ENCODE measurements at places on chromosomes 5 and 9.
A peak's percentile ranks its signal among the peaks of the same experiment; 100 is the strongest.

- DNase-seq: no peak
Measured at GRCh38 chr5:72145348-72145747, 38.1 kb downstream of the MAP1B start.

DNA sequence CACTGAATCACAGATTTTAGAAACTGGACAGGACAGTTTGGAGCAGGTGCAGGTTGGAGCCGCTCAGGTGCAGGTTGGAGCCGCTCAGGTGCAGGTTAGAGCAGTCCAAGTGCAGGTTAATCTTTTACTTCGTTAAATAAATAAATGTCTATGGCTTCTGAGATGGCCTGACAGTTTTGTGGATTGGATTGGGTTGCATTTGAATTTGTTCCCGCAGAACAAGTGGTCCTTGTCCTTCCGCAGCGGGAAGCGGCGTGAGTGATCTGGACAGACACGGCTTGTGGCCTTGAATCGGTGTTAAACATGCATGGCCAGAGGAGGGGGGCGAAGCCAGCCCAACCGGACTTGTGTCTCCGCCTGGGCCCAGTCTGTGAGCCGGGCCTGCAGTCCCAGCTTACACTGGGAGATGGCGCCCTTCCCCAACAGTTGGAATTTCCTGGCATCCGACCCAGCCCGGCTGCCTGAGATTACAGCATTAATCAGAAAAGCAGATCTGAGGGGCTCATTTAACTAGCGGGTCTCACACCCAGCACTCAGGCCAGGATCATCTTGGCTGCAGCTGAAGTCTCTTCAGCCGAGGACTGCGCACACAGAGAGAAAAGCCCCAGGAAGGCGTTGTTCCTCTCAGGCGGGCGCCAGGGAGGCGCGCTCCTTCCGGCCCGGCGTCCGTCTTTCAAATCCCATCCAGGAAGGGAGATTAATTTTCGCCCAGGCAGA, 1.5 kb upstream of the OLFM1 start:
- DNase-seq: peak; percentile 53

DNA sequence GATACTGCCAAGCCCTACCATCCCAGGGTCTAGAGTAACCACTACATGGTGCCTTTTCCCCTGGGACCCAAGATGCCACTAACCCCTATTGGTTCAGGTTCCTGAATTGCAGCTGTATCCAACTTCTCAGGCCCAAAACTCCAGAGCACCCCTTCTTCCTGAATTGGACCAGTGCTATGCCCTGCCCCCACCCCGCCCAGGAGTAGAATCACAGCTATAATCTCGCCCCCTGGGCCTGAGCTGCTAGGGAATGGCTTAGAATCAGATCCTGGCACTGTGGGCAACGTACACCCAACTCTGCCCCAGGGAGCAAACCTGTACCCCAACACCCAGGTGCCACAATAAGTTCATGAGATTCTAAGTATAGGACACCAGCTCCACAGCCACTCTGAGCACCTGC, 206.3 kb downstream of the CACNA1B start:
- no peak for DNase-seq

DNA sequence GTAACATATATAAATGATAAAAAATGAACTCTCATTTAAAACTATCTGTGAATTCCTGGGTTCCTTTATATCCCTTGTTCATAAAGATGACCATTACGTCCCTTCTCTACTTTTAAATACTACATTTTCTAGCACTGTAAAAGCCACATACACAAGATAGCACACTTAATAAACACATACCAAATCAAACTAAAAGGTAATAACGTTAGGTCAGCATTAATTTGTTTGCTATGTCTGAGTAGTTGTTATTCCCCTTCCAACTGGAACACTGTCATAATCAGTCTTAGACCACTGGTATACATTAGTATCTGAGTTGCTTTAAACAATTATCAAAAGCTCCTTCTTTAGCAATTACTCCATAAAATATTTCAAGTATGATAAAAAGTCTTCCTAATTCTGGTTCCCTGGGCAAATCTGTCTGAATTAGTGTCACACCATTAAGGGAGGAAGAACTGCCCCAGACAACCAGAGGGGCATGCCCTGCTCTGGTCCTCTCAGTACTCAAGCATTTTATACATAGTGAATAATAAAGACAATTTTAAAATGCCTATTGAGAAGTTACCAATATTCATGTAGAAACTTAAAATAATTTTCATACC, 98.1 kb downstream of the RAPGEF6 start:
- DNase-seq: no peak

- DNase-seq: no peak
Measured at GRCh38 chr5:150368526-150368925, 11.0 kb downstream of the TCOF1 start.

- DNase-seq: no peak
Measured at GRCh38 chr5:175250426-175250825, 193.6 kb downstream of the DRD1 start.

GRCh38 chr5:42666869-42667268, 89.7 kb upstream of the CCDC152 start:
- no peak for DNase-seq

GRCh38 chr5:67537439-67538148, 341.0 kb upstream of the CD180 start:
- peak; percentile 10 for DNase-seq

GRCh38 chr5:142677198-142677597, 8.7 kb downstream of the FGF1 start:
- DNase-seq: no peak

DNA sequence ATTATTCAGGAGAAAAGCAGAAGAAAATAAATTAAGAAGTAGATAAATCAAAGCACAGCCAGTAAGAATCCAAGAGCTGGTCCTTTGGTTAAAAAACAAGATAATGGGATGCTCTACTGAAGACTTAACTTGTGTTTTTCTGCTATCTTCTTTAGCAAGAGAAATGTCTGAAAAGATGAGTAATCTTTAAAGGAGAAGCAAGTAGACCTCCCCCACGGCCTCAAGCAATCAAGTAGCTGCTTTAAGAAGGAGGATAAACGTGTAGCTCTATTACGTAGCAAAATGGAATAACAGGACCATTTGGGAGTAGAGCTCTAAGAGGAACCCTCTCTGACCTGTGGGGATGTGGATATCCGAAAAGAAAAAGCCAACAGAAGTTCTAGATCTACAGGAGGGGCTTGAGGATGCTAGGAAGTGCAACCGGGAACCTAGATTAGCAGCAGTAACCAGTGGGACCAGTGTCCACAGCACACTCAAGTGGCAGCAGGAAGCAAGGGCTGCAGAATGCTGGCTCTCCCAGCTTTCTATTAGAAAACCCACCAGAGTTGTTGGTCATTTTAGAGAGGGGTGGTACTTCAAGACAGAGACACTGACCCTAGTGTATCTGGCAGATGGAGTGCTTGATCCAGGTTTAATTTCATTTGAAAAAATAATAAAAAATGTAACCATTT, 185.4 kb downstream of the GABBR2 start:
- DNase-seq: peak; percentile 47

DNA sequence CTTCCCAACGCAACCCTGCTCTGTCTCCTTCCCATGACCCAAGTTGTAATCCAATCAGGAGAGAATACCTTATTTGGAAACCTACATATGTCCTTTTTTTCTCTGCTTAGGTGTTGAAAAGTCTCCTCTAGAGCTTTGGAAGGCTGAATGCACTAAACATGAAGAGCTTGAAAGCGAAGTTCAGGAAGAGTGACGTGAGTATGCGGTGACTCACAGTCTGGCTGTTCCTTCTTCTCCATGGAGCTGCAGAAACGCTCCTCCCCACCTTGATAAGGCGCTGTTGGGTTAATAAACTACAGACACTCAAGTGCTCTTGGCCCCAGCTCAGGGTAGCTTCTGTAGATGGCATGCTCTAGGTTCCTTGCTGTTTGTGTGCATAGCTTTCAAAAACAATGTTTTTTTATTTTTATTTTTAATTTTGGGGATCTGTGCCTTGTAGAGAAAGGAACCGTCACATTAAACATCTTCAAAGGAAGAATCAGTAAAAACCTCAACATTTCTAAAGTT, 30.7 kb downstream of the RAI14 start:
- peak; percentile 90 for DNase-seq

GRCh38 chr9:73810585-73811215, 659.0 kb downstream of the ANXA1 start:
- DNase-seq: no peak

- DNase-seq: no peak
Measured at GRCh38 chr5:38202741-38203140, 55.6 kb upstream of the EGFLAM start.

GRCh38 chr9:135586601-135587109, 25.1 kb downstream of the PAEP start:
- DNase-seq: no peak

DNA sequence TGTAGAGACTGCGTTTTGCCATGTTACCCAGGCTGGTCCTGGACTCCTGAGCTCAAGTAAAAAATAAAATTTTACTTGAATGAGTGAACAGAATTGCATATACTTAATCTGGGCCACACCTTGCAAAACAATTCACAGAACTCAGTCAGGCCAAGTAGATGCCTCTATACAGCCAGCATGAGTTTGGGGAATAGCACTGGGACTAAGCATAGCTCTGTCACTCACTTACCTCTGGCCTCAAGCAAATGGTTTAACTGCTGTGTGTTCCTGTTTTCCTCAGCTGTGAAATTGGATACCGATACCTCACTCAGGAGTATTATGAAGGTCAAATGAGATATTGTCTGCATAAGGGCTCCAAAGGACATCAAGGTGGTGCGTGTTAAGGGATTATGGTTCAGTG, 10.9 kb upstream of the FRMPD1 start:
- no peak for DNase-seq

DNA sequence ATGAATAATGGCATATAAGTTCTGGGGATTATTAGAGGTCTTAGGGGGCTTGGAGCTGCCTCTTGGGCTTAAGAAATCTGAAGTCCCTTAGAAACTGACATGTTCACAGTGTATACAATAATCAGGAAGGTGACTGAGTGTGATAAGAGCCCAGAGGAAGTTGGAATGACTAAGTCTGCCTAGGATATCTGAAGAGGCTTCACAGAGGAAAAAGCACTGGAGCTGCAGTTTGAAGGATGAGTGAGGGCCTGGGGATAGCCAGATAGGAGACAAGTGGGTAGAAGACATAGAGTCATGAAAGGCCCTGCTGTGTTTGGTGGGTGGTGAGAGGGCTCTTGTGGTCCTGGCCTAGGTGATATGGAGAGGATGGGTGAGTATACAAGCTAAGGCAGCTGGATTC, 8.8 kb downstream of the NEUROG1 start:
- no peak for DNase-seq

- DNase-seq: no peak
Measured at GRCh38 chr5:43637416-43637815, 34.4 kb downstream of the NNT start.

DNA sequence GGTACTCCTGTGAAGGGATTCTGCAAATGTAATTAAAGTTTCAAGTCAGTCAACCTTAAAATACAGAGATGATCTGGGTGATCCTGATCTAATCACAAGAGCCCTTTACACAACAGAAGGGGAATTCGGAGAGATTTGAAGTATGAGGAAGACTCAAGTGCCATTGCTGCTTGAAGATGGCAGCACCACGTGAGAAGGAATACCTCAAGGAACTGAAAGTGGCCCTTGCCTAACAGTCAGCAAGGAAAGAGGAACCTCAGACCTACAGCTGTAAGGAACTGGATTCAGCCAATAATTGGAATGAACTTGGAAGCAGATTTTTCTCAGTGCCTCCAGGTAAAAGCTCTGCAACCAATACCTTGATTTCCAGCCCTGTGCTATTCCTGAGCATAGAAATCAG, 87.4 kb downstream of the THBS4 start:
- no peak for DNase-seq

GRCh38 chr9:2264081-2264480, 248.9 kb downstream of the SMARCA2 start:
- DNase-seq: no peak

GRCh38 chr5:142942901-142943300, 172.7 kb downstream of the ARHGAP26 start:
- DNase-seq: no peak

- peak; percentile 99 for DNase-seq
Measured at GRCh38 chr5:7321724-7322123, 74.2 kb upstream of the ADCY2 start.

GRCh38 chr9:128636556-128637530, 19.8 kb downstream of the DYNC2I2 start:
- DNase-seq: no peak

GRCh38 chr9:107816561-107817021, 327.0 kb upstream of the KLF4 start:
- peak; percentile 36 for DNase-seq

DNA sequence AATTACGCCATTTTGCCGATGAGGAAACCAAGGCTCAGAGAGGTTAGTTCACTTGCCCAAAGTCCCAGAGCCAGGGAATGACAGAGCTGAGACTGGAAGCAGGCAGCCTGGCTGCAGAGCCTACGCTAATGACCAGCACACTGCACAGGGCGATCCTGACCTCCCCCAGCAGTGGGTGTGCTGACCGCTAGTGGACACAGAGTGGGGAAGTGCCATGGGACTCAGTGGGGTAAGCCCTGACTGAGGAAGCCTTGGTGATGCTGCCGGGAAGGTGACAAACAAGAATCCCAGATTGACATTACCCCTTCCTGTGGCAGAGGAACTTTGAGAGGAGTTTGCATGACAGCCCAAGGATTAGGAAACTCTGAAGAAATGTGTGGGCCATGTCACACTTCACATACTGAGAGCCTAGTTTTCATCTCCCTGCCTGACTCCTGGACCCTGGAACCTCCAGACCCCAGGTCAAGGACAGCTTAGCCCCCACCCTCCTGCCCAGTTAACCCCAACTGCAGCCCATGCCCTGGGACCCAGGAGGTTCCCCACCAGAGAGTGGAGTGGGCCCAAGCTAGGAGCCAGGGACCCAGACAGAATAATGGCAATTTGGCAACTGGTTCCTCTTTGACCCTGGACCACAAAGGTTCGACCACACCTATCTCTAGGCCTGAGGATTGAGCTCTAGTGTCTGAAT, 19.7 kb upstream of the CSF1R start:
- no peak for DNase-seq

Data from AG10803 (cell line).